ENCODE measurements at places on chromosomes 11 and 22. TPM values are rescaled to one million over a fixed set of nuclear protein-coding genes. Genes with fewer than 3 reads are reported as not detected.

PGA5 gene
- total RNA-seq = 0.56 TPM

TEAD1 gene
- total RNA-seq = 96.5 TPM

CNIH2 gene
- 0.25 TPM for total RNA-seq

DEUP1 gene
- not detected for total RNA-seq

- DNase-seq = no peak
These were observed 306.3 kb upstream of the ANO3 start for GRCh38 chr11:26025676-26026075.

B4GALNT4 gene
- total RNA-seq = 1.4 TPM

DENND6B gene
- total RNA-seq = 2.4 TPM

SLC7A4 gene
- total RNA-seq = 1.9 TPM

DNA sequence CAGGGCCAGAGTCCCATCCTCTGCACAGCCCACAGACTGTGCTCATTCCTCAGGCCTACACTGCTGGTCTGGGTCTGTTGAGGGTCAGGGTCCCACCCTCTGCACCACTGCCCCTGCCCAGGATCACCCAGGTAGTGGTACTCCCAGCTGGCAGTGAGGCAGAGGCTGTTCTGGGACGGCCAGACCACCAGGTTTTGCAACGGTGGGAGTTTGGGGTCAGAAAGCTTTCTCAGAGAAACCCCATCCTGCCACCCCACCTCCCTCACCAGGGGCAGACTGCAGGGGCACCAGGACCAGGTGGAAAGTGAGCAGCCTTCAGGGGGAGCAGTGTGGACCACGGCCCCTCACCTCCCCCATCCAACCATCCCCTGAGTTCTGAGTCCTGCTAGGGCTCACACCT is 10.8 kb downstream of the NPTXR start:
- no peak for DNase-seq

LDHAL6A gene
- total RNA-seq = 0.20 TPM

DNA sequence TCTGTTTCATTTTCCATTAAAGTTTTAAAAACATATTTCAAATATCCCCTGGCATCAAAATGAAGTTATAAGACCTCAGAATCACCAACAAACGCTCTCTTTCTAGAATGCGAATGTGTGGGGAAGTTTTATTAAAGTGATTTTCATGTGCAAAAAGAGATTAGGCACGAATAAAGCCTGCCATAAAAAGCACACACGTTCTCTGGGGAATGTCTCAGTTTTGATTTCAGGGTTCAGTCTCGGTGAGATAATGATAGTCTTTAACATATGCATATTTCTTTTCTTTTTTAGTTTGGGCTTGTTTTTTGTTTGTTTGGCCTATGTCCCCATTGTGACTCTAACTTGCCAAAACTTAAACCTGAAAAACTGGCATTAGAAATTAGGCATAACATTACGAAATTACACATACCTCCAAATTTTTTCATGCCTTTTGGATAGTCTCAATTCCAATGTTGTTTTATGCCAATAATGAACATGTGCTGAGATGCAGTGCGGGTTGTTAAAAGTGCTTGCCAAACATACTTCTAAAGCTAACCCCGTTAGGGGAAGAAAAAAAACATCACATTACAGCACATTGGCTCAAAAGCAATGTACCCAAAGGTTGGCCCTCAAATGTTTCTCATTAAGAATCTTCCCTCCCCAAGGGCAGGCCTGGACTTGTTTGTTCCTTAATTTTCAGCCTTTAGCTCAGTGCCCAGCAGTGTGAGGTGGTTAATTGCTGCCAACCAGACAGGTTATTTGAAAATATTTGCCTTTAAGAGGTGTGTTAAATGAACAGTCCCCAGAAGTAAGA is 33.2 kb upstream of the FBLN1 start:
- no peak for DNase-seq

DNA sequence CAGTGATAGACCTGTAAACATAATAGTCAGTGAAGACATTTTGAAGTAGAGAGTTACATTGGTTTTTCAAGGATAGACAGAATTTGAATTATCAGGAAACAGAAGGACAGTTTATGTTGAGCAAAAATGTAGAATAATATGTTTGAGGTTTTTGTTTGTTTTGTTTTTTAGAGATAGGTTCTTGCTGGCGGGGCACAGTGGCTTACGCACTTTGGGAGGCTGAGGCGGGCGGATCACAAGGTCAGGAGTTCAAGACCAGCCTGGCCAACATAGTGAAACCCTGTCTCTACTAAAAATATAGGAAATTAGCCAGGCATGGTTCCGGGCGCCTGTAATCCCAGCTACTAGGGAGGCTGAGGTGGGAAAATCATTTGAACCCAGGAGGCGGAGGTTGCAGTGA is 35.6 kb downstream of the BCL2L13 start:
- DNase-seq = no peak

DNA sequence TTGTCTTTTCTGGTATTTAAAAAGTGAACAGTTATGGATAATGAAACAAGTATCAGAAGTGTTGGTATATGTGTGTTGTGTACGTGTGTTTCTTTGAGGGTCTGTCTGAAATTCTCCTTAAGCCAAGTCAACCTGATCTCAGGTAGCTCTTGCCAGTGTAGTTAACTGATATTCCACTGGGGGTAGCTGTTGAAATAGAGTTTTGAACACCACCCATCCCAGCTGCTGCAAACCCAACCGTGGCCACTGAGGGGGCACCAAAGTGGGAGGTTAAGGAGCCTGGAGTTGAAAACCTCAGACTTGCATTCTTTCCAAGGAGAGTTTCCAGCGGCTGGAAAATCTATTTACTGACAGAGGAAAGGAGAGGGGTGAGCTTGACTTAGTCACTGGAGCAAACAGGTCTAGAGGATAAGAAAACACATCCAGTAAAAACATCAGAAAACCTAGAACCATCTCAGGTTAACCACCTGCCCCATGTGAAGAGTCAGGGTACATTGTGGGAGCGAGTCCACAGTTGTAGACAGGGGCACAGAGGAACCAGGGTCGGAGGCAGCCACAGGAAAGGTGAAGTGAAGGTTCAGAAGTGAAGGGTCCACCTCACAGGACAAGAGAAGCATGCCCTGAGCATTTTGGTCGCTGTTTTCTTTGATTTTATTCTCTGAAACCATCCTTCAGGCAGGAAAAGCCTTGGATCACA is 8.8 kb upstream of the CUL5 start:
- no peak for DNase-seq

DNA sequence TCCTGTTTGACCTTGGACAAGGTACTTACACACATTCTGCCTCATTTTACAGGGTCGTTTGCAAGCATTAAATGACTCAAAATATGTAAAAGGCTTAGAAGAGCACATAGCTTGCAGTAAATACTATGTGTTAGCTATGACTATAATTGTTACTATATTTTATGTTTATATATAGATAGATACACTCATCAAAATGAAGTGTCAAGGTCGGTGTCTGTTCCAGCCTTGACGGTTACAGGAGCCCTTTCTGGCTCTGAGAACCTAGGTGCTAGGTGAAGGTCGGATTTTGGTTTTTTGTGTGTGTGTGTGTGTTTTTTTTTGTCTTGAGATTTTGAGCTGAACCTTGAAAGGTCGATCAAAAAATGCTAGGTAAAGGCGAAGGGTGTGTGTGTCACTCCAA is 24.5 kb upstream of the LIMK2 start:
- DNase-seq = no peak

OR51B2 gene
- total RNA-seq = not detected

DNA sequence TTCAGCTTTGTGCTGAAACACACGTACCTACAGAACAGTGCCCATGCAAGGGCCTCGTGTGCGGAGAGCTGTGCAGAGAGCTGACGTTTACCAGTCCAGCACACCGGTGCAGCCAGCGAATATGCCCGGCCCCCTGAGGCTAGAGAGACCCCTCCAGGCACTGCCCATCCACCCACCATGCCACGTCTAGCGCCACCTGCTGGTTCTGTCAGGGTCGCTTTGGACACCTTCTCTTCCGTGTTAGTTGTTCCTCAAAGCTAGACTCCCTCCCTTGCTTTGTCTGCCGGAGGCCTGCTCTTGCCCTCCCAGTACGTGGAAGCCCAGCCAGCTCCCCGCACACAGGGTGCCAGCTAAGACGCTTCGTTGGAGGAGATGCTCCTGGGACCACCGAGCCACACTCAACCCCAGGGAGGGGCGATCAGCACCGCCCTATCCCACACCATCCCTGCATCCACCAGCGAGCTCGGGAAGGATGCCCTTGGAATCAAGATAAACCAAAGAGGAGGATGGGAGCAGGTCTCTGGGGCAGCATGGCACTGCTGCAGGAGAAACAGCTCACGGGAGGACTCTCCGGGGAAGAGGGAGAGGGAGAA is 43.4 kb downstream of the CPT1A start:
- no peak for DNase-seq

All from right cardiac atrium (tissue), 5 donors.